ENCODE measurements at places on chromosomes 3 and 15. TPM values are rescaled to one million over a fixed set of nuclear protein-coding genes. Genes with fewer than 3 reads are reported as not detected.

Gene STXBP5L
- total RNA-seq = not detected

Gene ANKRD63
- total RNA-seq = not detected

Gene GOLGA6L9
- total RNA-seq = 2.9 TPM

Gene RSL24D1
- 79.1 TPM for total RNA-seq

Gene LCTL
- total RNA-seq = not detected

Gene SMARCC1
- total RNA-seq = 84.3 TPM

Gene ZNF662
- 0.47 TPM for total RNA-seq

Gene HCLS1
- total RNA-seq = 312 TPM

Gene CAND2
- 0.05 TPM for total RNA-seq

Gene SEMA6D
- not detected for total RNA-seq

DNA sequence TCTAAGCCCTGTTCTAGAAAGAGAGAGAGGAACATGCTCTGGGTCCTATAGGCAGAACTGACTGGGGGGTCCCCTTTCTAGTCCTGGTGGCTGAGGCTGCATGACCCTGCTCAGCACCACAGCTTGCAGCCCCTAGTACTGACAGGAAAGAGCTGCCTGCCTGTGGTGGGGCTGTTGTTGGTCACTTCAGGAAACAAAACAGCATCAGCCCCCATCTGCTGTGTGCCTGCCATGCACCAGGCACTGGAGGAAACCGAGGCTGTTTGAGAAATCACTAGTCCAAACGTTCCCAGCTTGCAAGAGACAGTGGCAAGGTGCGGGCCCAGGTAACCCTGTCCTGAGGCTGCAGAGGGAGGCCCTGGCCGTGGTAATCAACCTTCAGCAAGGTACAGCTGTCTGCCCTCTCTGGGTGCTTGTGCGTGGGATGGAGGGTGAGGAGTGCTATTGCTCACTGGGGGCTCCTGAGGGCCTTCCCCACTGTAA lies 90.6 kb downstream of the IQSEC1 start:
- no peak for DNase-seq

DNA sequence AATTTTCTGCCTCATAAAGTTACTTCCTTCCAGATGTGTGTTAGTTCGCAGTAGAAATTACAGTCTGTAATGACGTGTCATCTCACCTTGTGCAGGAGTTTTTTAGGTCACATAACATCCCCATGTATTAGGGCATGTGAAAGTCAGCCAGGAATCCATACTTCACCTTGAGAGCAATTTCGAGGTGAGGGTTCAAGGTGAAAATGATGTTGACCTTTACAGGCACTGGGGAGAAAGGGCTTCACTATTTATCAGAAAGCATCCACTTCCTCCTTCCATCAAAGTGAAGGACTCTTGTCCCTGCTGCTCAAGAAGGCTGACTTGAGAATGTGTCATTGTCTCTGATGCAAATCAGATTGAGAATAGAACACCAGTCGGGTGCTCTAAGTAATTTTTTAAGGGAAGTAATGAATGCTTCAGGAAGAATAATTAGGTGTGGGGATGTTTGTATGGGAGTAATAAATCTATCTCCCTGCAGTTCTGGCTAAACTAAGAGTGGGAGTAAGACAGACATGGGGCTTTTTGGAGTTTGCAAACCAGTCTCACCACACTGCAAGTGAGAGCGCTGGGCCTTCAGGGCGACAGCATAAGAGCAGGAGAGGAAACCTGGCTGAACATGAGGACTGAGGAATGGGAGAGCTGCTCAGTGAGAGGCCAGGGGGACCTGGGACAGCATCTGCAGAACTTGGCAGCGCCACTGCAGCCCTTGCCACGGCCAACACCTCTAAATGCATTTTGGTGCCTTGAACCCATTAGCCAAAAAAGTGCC lies 85.9 kb upstream of the IL12A start:
- no peak for DNase-seq

DNA sequence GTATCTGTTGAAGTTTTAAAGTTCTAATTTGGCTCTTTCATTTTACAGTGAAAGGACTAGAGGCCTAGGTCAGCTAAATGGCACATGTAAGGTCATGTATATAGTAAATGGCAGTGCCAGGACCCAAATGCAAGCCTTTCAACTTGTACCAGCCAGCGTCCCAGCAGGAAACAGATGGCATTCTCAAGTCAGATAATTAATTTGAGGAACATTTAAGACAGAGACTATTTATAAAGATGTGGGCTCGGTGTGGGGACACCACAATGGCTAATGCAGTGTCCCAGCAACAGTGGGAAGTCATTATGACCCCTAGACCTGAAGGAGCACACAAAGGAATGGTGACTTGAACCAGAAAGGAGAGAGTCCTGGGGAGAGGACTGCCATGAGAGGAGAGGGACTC lies 6.1 kb downstream of the MINDY4B start:
- no peak for DNase-seq

DNA sequence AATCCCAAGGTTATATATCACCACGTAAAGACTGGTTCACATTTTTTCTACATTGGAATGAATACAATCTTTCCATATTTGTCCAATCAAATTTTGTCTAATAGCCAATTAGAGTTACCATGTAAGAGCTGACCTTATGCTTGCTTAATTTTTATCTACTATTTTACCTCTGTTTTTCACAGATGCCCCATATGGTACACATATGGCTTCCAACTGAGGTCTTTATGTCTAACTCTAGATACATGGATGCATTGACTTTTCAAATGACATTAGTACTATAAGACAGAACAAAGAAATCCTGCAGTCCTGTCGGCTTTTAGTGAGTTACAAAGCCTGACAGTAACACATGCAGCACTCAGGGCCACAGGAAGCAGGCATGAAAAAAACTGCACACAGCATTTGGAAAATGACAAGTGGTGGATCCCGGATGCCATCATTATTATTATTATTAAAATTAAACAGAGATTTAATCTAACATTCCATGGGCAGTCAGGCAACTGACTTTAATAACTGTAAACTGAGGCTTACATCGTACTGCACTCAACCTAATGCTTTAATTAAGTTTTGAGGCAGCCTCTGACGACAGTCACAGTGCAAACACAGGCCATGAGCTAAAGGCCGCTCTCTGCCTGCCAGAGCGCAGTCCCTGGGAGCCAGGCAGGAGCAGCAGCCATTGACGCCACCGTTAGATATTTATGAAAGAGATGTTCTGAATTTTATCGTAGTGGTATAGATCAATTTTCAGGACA lies 113.9 kb upstream of the TMCO5A start:
- DNase-seq = no peak

DNA sequence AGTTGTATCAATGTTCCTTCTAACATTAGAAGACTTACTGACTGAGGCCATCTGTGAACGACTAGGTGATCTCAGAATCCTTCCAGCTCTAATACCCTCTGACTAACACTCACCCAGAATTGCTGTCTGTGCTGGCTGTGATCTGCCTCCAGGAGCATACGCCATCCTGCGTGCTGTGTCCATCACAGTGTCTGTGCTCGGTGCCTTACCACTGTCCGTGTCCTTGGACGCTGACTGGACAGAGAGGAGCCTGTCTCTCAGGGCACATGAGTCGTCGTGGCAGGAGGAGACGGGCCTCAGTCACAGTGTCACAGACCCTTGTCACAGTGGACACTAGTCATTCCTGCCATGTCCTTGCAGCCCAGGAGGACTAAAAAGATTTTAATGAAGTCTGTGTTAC lies 83.1 kb downstream of the LMLN start:
- no peak for DNase-seq

DNA sequence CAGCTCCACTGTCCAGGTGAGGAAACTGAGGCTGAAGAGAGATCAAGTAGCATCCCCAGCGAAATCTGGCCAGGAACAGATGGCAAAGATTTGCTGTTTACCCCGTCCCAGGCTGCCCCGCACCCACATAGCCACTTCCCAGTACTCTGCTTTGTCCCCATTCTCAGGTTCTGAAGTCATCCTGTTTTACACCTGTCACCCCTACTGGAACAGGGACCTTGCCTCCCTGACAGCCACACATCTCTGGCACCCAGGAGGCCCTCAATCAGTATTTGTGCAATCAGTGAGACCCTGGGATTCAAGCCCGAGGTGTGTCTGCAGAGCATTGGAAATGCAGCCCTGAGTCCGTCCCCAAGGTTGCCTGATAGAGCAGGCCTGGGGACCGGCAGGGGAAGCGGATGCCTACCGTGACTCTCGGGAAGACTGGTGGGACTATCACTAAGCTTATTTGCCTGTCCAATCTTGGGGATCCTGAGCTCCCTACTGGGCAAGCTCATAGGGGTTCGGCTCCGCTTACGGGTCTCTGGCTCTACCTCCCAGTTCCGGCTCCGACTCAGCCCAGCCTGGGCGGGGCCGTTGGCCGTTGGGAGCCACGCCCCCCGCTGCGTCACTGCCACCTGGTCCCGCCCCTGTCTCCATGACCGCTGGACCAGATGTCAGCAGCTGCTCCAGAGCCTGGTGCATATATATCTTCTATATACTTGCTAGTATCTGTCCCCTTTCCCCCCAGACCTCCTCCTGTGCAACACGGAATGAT lies 17.5 kb upstream of the FANCD2 start:
- peak; percentile 85 for DNase-seq

- DNase-seq = no peak
These were observed 1066.5 kb downstream of the PLOD2 start for GRCh38 chr3:145094355-145094941.

DNA sequence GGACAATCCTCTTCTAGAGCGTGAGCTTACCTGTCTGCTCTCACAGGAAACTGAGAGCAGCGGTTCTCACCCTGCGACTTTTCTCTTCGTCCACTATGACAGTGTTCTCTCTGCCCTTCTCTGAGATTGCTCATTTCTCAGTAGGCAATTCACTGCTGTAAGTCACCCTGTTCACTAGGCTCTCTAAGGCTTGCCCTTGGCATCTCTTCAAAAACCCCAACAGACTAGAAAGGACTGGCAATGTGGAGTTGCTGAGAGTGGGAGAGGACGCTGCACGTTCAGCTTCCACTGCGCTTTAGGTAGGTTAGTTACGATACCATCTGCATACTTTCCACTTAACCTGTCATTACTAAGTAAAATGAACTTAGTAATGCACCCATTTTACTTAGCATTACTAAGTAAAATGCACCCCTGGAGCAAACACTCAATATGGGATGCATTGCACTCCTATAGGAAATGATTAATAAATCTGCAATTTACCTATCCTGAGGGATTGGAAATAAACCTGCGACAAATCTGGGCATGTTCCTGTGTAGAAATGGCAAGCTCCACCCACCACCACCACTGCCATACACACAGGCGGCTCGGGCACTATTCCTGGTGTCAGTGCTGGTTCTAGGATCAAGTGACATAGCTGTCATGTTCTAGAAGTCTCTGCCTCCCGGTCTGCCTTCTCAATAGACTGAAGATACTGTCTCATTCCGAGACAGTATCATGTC lies 21.4 kb downstream of the XPC start:
- no peak for DNase-seq

GRCh38 chr3:157914882-157915281 lies 191.3 kb downstream of the SHOX2 start:
- DNase-seq = no peak

DNA sequence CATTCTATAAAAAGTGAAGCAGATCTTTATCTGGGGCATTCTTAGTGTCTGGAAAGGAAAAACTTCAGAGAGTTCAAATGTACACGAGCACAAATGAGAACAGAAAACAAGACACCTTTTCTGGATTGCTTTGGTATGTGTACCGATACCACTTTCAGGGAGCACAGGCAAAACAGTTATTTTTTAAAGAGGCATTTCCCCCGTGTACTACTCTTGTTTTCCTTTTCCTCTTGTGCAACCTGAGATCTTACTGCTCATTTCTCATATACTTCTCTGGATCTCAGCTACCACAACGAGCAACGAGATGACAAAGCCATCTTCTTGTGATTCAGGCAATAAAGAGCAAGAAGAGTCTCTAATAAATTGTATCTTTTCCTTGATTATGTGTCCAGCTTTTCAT lies 463.6 kb downstream of the SHQ1 start:
- no peak for DNase-seq

GRCh38 chr3:5051772-5052171 lies 70.3 kb upstream of the ARL8B start:
- DNase-seq = peak; percentile 72

DNA sequence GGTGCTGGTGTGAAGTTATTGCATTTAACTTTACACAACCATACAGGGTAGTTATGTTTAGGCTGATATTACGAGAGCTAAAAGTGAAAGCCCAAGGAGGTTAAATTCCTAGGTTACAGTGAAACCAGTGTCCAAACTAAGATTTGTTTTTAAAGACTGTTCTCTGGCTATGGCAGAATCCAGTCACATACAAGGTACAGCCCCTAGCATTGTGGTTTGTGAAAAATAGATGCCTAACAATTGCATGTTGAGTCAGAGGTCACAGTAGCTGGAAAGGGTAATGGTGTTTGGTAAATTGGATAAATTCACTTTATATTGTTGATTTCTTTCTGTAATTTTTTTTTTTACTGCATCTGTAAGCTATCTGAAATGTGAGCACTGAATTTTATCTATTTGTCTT lies 614.6 kb upstream of the TBL1XR1 start:
- no peak for DNase-seq

- DNase-seq = no peak
These were observed 289.7 kb upstream of the TPRG1 start for GRCh38 chr3:188881954-188882641.
